NCI-H2081 treated with DMSO at 0.1 percent for 48 hours (cell line): ENCODE measurements at places on chromosomes 5 and 9.
A peak's percentile ranks its signal among the peaks of the same experiment; 100 is the strongest.

- no peak for DNase-seq
Observed at GRCh38 chr5:152990649-152991048, 499.8 kb upstream of the GRIA1 start.

- no peak for DNase-seq
Observed at GRCh38 chr5:2690293-2690692, 61.2 kb downstream of the IRX2 start.

DNA sequence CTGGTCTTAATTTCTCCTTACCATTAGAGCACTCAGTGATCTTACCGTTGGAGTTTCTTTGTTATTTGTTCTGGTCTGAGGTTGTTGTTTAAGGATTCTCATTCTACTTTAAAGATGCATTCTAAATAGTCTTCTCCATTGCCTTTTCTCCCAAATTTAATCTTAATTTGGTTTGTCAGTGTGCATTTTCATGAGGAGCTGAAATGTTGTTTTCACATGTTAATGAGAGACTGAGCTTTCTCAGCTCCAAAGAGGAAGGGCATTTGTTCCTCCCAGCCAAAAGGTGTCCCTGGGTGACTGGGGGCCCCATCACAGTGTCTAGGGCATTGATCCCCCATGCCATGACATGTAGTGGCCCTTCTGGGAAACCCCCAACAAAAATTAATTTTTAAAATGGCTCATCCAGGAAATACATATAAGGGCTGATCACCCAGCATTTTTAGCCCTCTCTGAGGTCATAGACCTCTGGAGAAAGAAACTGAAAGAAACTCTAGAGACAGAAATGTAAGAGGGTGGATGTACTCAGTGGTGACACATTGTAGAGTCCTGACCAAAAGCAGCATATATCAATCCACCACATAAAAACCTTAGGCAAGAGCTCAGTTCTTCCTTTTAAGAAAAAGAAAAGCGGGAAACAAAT is 240.4 kb upstream of the RAI14 start:
- DNase-seq = no peak

- no peak for DNase-seq
Observed at GRCh38 chr9:18834740-18835361, 198.2 kb downstream of the SAXO1 start.

DNA sequence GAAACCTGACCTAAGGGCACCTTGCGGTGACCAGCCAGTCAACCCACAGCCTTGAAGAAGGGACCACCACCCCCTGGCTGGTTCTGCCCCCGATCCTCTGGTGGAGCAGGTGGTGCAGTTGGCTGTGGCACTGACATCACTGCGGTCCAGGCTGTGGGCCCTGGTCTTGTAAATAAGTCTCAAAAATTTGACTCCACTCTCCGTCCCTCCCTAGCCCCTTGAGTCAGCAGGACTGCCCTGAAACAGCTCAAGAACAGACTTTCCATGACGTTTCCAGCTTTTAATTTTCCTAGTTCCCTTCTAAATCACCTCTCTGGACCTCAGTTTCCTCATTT is 134.8 kb upstream of the BOD1 start:
- no peak for DNase-seq

DNA sequence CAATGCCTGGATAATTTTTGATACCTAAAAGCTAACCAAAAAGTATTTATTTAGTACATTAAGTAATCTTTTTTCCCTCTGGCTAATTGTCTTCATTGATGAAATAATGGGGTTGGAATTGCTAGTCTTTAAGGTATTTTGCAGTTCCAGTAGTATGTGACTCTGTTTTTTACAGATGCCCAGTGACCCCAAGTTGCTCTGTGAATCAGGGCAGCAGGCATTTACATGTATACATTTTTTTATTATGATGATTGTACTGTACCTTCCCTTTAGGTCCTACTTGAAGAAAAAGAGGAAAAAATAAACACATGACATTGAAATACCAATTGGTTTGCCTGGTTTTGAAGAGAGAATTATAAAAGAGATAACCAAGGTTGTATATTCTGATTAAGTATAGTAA is 385.5 kb downstream of the ADGRV1 start:
- no peak for DNase-seq

DNA sequence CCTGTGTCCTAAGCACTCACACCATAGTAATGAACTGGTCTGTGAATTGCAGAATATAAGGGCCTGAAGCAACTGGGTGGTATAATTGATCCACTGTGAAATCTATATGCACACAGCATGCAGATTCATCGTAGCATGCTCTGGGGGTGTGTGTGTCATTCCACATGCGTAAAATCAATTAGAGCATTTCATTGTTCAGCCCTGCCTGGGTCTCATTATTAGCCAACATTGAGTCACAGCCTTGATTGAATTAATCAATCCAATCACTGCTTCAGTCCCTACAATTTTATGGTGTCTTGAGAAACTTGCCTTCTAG is 248.0 kb downstream of the ADAMTSL1 start:
- DNase-seq = no peak

DNA sequence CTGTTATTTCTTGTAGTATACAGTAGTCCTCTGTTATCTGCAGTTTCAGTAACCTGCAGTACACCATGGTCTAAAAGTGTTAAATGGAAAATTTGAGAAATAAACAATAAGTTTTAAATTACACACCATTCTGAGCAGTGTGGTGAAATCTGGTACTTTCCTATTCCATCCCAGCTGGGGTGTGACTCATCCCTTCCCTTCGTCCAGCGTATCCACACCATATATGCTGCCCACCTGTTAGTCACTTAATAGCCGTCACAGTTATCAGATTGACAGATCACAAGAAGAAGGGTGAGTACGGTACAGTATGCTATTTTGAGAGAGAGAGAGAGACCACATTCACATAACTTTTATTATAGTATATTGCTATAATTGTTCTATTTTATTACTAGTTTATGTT is 28.9 kb downstream of the FAM151B start:
- no peak for DNase-seq

GRCh38 chr9:93823245-93824072 is 131.7 kb downstream of the BARX1 start:
- DNase-seq = no peak

DNA sequence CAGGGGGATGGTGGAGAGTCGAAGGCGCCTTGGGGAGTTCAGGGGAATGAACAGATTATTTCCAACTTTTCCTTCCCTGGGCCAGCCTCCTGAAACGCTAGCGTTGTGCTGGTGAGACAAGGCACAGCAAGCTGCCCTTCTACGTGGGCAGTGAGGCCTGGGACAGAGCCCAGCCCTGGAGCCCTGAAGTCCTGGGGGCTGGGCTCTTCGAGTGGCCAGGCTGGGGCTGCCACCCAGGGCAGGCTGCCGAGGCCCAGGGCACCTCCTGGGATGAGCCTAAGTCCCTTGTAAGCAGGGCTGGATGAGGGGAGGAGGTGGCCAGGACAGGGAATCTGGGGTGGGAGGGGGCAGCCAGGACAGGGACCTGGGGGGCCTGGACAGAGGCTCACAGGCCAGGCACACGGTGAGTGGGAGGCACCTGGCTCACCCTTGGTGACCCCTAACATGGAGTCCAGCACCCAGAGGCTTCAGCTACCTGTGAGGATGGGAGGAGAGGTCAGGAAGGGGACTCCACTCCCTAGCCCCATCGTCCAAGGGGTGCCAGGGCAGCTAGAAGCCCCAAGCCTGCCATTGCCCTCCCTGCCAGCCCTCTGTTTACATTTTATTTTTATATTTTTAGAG is 1.3 kb upstream of the LCN12 start:
- no peak for DNase-seq

DNA sequence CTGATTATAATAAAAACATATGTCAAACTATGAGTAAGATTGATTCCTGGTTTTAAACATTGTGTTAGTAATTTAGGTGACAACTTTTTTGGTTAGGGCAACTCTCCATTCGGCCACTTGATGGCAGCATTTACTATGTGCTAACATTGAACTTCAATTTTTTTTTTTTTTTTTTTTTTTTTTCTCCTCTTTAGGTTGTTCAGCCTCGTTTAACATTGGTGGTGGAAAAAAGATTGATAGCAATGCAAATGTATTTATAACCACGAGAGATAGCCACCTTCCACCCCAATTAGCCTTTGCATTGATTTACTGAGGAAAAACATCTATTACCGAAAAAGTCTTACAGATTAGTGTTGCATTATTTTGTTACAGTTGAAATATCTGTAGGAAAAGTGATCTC is 159.1 kb downstream of the CSNK1G3 start:
- peak; percentile 1 for DNase-seq

GRCh38 chr5:110441035-110441434 is 285.4 kb downstream of the TMEM232 start:
- no peak for DNase-seq

DNA sequence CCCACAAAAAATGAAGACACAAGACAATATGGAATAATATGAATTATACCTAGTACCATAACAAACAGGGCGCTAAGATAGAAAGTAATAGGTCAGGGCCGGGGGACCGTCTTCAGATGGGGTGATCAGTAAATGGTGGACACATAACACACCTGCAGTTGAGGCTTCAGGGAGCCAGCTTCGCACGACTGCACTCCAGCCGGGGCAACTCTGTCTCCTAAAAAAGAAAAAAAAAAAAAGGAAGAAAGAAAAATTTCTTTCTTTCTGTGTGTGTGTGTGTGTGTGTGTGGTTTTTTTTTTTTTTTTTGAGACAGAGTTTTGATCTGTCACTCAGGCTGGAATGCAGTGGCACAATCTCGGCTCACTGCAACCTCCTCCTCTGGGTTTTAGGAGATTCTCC is 75.0 kb upstream of the HSPA9 start:
- no peak for DNase-seq

- no peak for DNase-seq
Observed at GRCh38 chr9:20095430-20096092, 306.7 kb upstream of the SLC24A2 start.

GRCh38 chr5:108141676-108142075 is 240.2 kb downstream of the FBXL17 start:
- no peak for DNase-seq

- DNase-seq = no peak
Observed at GRCh38 chr5:151772029-151772845, 483 bp downstream of the G3BP1 start.

- DNase-seq = no peak
Observed at GRCh38 chr9:113817171-113817570, 58.9 kb upstream of the ZNF618 start.

- DNase-seq = no peak
Observed at GRCh38 chr9:115213818-115214334, 95.9 kb upstream of the TNC start.

- DNase-seq = no peak
Observed at GRCh38 chr5:135140446-135141204, 106.6 kb upstream of the PITX1 start.

GRCh38 chr9:134391319-134392231 is 65.3 kb downstream of the RXRA start:
- no peak for DNase-seq

GRCh38 chr9:114259798-114260523 is 62.9 kb upstream of the ORM1 start:
- no peak for DNase-seq

- DNase-seq = no peak
Observed at GRCh38 chr5:95917207-95917606, 44.4 kb downstream of the ELL2 start.

DNA sequence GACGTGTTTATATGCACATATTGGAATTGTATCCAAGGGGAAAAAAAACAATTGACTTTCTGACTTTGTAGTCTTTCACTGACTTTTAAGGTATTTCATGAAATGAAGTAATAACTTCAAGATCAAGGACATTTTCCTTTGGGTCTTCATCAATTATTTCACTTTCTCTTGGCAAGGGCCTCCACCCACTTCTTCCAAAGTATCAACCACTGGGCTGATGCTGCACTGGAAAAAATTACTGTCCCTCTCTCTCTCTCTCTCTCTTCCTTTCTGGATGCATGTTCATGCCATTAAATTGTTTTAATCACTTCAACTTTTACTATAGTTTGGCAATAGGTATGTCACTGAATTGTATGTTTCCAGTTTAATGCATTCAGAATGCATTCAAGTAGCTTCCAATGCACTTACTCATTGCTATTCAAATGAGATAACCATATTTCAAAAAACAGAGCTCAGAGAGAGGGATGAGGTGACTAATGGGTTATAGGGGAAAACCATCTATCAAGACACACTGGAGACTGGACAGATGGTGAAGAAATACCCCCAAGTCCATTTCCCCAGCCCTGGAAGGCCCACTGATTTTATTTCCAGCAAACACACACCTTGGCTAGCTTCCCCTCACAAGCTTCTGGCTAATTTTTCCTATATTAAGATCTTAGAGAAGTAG is 585.3 kb downstream of the EBF1 start:
- no peak for DNase-seq

DNA sequence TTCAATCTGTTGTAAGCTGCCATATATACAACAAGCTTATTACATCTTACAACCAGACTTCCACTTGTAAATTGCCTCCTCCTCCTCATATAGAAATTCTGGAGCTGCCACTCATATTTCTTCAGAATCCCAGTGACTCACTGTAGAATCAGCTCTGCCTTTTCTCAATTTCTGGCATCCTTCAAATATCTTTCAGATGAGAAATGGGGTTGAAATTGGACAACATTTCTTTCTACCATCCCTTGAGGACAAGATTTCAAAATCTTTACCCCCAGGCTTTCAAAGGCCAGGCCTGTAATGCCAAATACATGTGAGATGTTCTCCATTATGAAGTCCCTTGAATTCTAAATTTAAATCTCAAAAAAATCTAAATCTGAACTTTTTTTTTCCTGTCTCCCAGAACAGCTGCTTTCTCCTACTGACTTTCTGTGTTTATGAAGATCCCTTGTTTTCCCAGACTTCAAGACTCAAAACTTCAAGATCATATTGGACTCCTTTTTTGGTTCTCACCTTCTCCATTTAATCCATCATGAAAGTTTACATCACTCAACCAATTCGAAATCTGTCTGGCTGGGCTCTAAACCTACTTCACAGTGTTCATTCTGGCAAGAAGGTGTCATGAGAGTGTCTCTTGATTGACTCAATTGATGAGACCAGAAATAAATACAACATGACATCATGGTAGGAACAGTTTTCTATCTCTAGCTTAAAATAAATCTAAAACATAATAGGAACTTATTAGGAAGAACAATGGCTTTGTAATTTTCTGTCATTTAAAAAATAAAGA is 109.8 kb downstream of the HMHB1 start:
- no peak for DNase-seq

DNA sequence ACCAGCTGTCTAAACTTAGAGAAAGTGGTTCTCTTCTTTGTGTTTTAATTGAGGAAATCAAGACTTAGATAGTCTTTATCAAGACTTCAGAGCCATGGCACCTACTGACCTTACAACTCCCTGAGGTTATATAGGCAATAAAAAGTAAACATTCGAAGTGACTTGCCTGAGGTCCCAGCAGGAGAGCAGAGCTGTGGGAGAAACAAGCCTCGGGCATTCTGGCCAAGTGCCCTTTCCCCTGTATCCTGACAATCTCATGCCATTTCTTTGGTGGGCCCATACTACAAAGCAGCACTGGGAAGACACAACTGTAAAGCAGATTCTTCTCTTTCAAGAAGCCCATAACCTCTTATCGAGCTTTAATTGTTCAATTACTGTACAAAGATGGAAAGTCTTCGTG is 23.1 kb downstream of the FREM1 start:
- DNase-seq = no peak
